Pancreas (tissue), 10 donors: ENCODE measurements at places on chromosomes 4 and X. TPM values are rescaled to one million over a fixed set of nuclear protein-coding genes. Genes with fewer than 3 reads are reported as not detected.

GRCh38 chrX:113274345-113274744 lies 433.7 kb upstream of the AMOT start:
- no peak for DNase-seq
- H3K4me3 ChIP-seq = no peak overlapping the region
- H3K27ac ChIP-seq = no peak overlapping the region
- no peaks in the 10 kb centered on the region for H3K36me3 ChIP-seq

DNA sequence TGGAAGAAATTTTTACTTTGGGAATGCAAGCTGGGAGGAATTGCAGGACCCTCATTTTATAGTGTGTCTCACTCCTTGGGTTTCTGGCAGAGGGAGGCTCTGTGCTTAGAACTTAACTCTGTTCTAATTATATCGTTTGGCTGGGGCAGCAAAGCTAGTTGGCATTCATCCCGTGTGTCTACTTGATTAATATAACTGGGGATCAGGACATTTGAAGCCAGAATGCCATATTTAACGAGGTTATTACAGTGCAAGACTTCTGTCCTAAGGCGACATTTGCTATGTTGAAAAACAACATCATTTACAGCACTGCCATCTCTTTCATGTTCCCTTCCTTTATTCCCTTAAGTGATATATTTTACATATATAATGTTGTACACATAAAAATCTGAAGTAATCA lies 179.1 kb upstream of the TBC1D9 start:
- no peak overlapping the region for H3K4me3 ChIP-seq
- H3K27me3 ChIP-seq = no peaks in the 10 kb centered on the region
- DNase-seq = no peak
- no peak overlapping the region for H3K27ac ChIP-seq
- H3K36me3 ChIP-seq = no peaks in the 10 kb centered on the region

- H3K27ac ChIP-seq = no peak overlapping the region
- no peak for DNase-seq
- no peak overlapping the region for H3K4me3 ChIP-seq
- H3K36me3 ChIP-seq = no peaks in the 10 kb centered on the region
- no peaks in the 10 kb centered on the region for H3K4me1 ChIP-seq
These were observed 862.2 kb downstream of the TRAM1L1 start for GRCh38 chr4:116223040-116223732.

- no peak overlapping the region for H3K27ac ChIP-seq
- DNase-seq = no peak
- no peaks in the 10 kb centered on the region for H3K36me3 ChIP-seq
- no peaks in the 10 kb centered on the region for H3K4me1 ChIP-seq
- H3K4me3 ChIP-seq = no peak overlapping the region
These were observed 8.3 kb upstream of the PF4V1 start for GRCh38 chr4:73844806-73845205.

DNA sequence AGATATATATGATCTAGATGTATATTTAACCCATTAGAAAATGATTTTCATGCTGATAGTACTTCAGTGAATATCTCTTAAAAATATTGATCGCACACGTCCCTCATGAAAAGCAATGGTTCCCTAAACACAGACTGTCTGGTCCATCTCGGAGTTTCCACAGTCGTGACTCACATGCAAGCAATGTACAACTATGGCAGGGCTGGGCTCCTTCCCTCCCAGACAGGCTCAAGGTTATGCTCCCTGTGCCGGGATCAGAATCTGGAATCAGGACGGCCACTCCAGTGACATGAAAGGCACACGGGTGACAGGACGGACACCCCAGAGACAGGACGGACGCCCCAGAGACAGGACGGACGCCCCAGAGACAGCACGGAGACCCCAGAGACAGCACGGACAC lies 40.2 kb upstream of the PPP2R3B start:
- H3K36me3 ChIP-seq = no peaks in the 10 kb centered on the region
- no peak overlapping the region for H3K4me3 ChIP-seq
- H3K27ac ChIP-seq = no peak overlapping the region
- no peaks in the 10 kb centered on the region for H3K27me3 ChIP-seq
- no peaks in the 10 kb centered on the region for H3K4me1 ChIP-seq
- DNase-seq = no peak

DNA sequence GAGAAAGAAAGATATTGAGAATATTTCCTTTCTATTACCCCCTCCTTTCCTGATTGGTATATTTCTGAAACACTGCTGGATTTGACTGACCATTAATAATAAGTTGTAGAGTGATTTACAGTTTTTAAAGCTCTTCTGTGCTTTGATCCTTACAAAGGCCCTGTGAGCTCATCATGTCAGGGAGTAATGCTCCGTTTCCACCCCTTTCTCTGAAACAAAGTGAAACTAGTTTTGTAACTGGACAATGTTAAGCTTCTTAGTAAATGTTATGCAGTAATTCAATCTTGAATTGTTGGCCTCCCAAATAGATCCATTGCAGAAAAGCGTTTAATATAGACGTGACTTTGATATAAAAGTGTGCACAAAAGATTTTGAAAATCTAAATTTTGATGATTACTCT lies 190.1 kb upstream of the GNPDA2 start:
- no peaks in the 10 kb centered on the region for H3K27me3 ChIP-seq

- no peaks in the 10 kb centered on the region for H3K27me3 ChIP-seq
- no peaks in the 10 kb centered on the region for H3K36me3 ChIP-seq
- H3K27ac ChIP-seq = no peak overlapping the region
- H3K4me1 ChIP-seq = no peaks in the 10 kb centered on the region
- DNase-seq = no peak
- no peak overlapping the region for H3K4me3 ChIP-seq
These were observed 241.1 kb upstream of the TLL1 start for GRCh38 chr4:165631912-165632311.

DNA sequence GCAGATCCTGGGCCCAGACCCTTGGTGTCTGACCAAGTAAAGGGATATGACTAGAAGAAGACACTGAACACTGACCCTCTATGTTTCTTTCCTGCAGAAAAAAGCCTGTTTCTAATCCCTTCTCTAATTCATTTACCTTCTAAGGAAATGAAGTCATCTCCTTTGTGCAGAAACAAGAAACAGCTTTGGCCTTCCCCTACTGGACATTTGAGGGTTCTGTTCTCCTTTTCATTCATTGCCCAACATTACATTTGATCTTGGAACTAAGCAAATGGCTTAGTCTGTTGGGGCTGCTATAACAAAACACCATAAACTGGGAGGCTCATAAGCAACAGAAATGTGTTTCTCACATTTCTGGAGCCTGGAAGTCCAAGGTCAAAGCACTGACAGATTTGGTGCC lies 20.0 kb downstream of the HCCS start:
- no peaks in the 10 kb centered on the region for H3K36me3 ChIP-seq
- no peaks in the 10 kb centered on the region for H3K4me1 ChIP-seq
- H3K27ac ChIP-seq = no peak overlapping the region
- no peaks in the 10 kb centered on the region for H3K27me3 ChIP-seq
- no peak for DNase-seq
- H3K4me3 ChIP-seq = no peak overlapping the region

GRCh38 chr4:78606530-78607095 lies 55.0 kb downstream of the ANXA3 start:
- no peaks in the 10 kb centered on the region for H3K36me3 ChIP-seq
- H3K4me1 ChIP-seq = no peaks in the 10 kb centered on the region
- no peak overlapping the region for H3K4me3 ChIP-seq
- no peak for DNase-seq

DNA sequence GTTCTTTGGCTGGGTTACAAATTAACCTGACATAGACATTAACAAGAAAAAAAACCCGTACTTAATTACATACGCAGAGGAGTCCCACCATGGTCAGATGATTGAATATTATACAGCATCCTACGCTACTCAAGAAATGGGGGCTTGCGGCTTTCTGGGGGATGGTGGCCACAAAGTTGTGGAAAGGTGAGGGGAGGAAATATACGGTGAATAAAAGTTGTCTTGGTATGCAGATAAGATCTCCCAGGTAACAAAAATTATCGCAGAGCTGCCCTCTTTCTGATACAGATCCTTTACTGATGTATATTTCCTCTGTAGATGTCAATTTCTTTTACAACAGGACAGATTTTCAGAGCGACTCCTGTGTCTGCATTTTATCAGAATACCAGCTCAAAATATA lies 890 bp downstream of the DCAF16 start:
- H3K4me1 ChIP-seq = peaks cover 26% of the 10 kb centered on the region
- peak overlapping the region; percentile 64 for H3K4me3 ChIP-seq
- peak overlapping the region; percentile 95 for H3K27ac ChIP-seq

- H3K27me3 ChIP-seq = no peaks in the 10 kb centered on the region
- no peaks in the 10 kb centered on the region for H3K4me1 ChIP-seq
- no peak for DNase-seq
- no peak overlapping the region for H3K4me3 ChIP-seq
These were observed 152.3 kb downstream of the RAB28 start for GRCh38 chr4:13331827-13332226.

DNA sequence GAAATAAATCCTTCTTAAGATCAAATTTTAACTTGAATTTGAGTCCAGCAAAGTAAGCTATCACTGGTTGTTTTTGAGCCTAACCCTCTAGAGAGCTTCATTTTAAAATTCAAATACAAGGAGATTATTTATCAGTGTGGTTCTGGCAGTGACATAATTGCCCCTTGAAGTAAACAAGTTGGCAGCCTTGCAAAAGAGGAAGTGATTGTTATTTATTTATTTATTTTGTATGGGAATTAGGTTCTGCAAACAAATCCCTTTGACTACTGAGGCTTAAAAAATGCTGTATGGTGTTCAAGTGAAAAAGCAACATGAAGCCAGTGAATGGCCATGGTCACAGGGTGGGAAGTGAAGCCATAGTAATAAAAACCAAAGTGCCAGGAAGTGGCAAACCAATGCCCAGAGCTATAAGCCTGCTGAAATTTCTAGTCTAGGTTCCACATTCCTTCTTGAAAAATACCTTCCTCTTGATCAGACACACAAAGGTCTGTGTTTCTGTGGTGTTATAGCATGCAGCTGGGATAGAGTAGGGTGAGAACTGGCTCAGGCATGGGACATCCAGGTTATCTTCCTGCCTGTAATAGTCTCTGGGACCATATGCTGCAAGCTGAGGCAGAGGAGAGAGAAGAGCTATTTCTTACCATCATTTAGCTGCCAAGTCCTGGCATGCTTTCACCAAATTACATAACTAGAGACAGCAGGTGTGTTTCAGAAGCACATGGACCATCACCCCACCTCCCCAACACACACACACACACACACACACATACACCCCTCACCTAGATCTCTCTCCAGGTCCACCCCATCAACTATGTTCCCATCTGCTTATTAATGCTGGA lies 47.1 kb upstream of the TSPAN7 start:
- no peaks in the 10 kb centered on the region for H3K4me1 ChIP-seq
- H3K27me3 ChIP-seq = no peaks in the 10 kb centered on the region
- H3K4me3 ChIP-seq = no peak overlapping the region

- H3K4me3 ChIP-seq = no peak overlapping the region
- no peaks in the 10 kb centered on the region for H3K36me3 ChIP-seq
- peaks cover 29% of the 10 kb centered on the region for H3K4me1 ChIP-seq
- no peaks in the 10 kb centered on the region for H3K27me3 ChIP-seq
- no peak overlapping the region for H3K27ac ChIP-seq
These were observed 17.0 kb upstream of the ARHGAP24 start for GRCh38 chr4:85457752-85458467.

CCDC120 gene
- total RNA-seq = 10.6 TPM

GIMD1 gene
- total RNA-seq = not detected

ATG4A gene
- 12.5 TPM for total RNA-seq

ERCC6L gene
- total RNA-seq = not detected

NHS gene
- 1.7 TPM for total RNA-seq

SUPT20HL1 gene
- total RNA-seq = not detected

FAM184B gene
- total RNA-seq = not detected

CENPE gene
- 0.05 TPM for total RNA-seq
